ENCODE measurements at places on chromosomes 6 and 20. TPM values are rescaled to one million over a fixed set of nuclear protein-coding genes. Genes with fewer than 3 reads are reported as not detected.

Gene CCN6
- total RNA-seq, result 0.74 TPM

GRCh38 chr20:61203320-61203719 lies 48.7 kb upstream of the CDH4 start:
- peaks cover 13% of the 10 kb centered on the region for H3K27me3 ChIP-seq
- H3K4me3 ChIP-seq, result no peak overlapping the region
- no peak overlapping the region for H3K27ac ChIP-seq
- no peak for DNase-seq

GRCh38 chr20:20711413-20711812 lies 1.0 kb downstream of the RALGAPA2 start:
- H3K27me3 ChIP-seq, result no peaks in the 10 kb centered on the region
- peak; percentile 30 for DNase-seq
- peaks cover 48% of the 10 kb centered on the region for H3K4me1 ChIP-seq
- peak overlapping the region; percentile 95 for H3K27ac ChIP-seq
- peaks cover 8% of the 10 kb centered on the region for H3K36me3 ChIP-seq
- peak overlapping the region; percentile 96 for H3K4me3 ChIP-seq

GRCh38 chr6:35786810-35787209 lies 6.0 kb downstream of the CLPSL1 start:
- no peak overlapping the region for H3K4me3 ChIP-seq
- H3K4me1 ChIP-seq, result no peaks in the 10 kb centered on the region
- no peak overlapping the region for H3K27ac ChIP-seq
- DNase-seq, result no peak
- peaks cover 59% of the 10 kb centered on the region for H3K27me3 ChIP-seq

DNA sequence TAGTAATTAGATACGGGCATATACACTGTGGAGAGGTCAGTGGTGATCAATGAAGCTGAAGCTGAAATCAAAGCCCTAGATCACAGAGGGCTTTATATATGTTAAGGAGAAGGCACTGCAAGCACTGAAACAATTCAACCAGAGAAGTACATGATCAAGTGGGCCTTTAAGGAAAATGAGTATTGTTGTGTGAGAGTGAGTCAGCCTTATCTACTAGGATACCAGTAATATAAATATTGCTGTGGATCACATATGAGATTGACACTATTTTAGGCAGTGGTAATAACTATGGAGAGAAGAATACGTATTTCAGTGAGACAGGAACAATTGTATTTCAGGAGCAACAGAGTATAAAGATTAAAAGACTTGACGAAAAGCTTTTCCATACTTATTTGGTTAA lies 1172.2 kb upstream of the GJE1 start:
- H3K36me3 ChIP-seq, result no peaks in the 10 kb centered on the region
- no peaks in the 10 kb centered on the region for H3K27me3 ChIP-seq
- no peak overlapping the region for H3K27ac ChIP-seq
